Diencephalon (tissue), 1 donor: ENCODE measurements at places on chromosomes 4 and X. TPM values are rescaled to one million over a fixed set of nuclear protein-coding genes. Genes with fewer than 3 reads are reported as not detected.

Gene ZNF630
- 5.3 TPM for total RNA-seq

Gene PPM1K
- total RNA-seq, result 108 TPM

Gene TMEM271
- 13.1 TPM for total RNA-seq

Gene TASL
- 2.1 TPM for total RNA-seq

Gene HPGDS
- total RNA-seq, result 3.9 TPM

Gene ERCC6L
- 1.4 TPM for total RNA-seq

Gene RPS6KA6
- total RNA-seq, result 27.2 TPM

Gene EIF2S3
- 160 TPM for total RNA-seq

Gene GPRASP1
- total RNA-seq, result 65.3 TPM

Gene FAM53A
- total RNA-seq, result 1.4 TPM

Gene SSX2B
- not detected for total RNA-seq

Gene USP27X
- 17.5 TPM for total RNA-seq

Gene REELD1
- not detected for total RNA-seq

Gene TMEM131L
- total RNA-seq, result 27.0 TPM

Gene ARR3
- total RNA-seq, result not detected

Gene GRK4
- total RNA-seq, result 56.1 TPM

Gene ARMCX4
- total RNA-seq, result 16.6 TPM

Gene JADE3
- total RNA-seq, result 9.5 TPM

Gene CORIN
- total RNA-seq, result 2.5 TPM

Gene TCEAL7
- total RNA-seq, result 155 TPM

Gene CACNA1F
- total RNA-seq, result not detected

Gene TCEAL1
- total RNA-seq, result 47.3 TPM

Gene RNF150
- total RNA-seq, result 31.6 TPM

Gene TSPAN7
- 141 TPM for total RNA-seq

Gene PAK3
- total RNA-seq, result 204 TPM

Gene NFKB1
- total RNA-seq, result 9.7 TPM

Gene CTAG1A
- total RNA-seq, result not detected

Gene TCEAL2
- total RNA-seq, result 41.8 TPM

Gene CLGN
- 10.8 TPM for total RNA-seq

Gene TRPC5OS
- total RNA-seq, result 0.23 TPM

Gene HTR2C
- 27.9 TPM for total RNA-seq

Gene ARHGAP24
- 15.0 TPM for total RNA-seq

Gene ARX
- total RNA-seq, result 10.4 TPM

Gene PDGFRA
- 112 TPM for total RNA-seq

Gene FHDC1
- total RNA-seq, result 8.5 TPM

Gene EDNRA
- 11.1 TPM for total RNA-seq

Gene UGT8
- total RNA-seq, result 15.0 TPM
